ENCODE measurements at places on chromosomes 5 and 9.

DNA sequence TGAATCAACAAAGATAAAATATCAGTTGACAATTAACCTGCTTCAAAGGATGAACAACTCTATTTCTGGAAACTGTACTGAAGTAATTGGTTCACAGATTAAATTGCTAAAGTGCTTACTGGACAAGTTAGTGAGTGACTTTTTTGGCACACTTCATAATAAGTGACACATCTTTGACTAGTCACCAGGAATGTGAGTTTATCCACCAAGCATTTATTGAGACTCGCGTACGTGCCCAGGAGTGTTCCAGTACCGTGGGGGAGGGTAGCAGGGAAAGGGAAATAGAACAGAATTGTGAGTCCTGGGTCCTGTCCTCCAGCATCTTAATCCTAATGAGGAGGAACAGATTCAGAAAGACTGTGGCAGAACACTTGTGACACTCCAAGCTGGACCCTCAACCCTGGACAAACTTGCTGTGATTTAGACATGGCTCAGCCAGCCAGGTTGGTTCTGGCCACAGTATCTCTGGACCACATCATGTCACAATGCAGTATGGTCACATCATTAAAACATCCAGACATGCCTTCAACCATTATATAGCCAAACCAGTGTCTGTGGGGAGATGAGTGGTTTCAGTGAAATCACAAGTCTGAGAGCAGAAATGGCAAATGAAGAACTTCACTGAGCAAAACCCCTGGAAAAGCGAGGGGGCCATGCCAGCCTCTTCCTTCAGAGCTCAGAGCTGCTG lies 623.1 kb downstream of the BNC2 start:
- peak; percentile 83 for DNase-seq

DNA sequence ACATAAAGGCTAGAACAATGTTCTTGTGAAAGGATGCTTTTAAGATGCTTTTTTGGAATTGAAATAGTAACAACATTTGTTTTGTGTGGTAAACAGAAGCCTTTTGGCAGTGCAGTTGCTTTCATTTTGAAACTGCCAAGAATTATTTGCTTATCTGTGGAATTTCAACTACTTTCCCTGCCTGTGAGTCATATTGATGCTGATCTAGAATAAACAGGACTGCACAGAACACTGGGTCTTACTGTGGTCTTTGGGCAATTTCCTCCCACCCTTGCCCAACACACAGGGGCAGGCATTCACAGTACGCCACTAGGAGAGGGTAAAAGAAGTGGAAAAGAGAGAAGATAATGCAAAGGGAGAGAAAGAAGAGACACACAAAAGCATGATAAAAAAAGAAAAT lies 483.7 kb downstream of the ELAVL2 start:
- peak; percentile 21 for DNase-seq

DNA sequence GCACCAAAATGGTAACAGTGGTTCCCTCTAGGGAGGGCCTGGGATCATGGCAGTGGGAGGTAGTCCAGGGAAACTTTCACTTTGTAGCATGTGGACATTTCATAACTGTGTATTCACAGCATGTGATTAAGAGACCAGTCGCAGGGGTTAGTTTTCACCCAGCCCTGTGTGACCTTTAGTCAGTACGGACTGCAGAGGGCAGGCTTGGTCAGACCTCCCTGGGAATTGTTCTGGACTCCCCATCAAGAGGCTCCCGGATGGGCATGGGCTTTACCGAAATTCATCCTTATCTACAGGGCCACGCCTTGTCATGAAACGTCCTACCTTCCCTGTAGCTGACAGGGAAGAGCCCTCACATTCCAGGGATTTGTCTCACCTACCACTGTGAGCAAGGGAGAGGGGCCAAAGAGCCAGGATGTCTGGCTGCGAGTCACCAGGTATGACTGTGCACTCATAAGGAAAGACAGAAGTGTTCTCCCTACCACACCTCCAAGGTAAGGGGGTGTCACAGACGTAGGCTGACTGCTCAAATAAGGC lies 19.9 kb downstream of the GPX3 start:
- no peak for DNase-seq

GRCh38 chr5:178454821-178455479 lies 135.2 kb downstream of the COL23A1 start:
- no peak for DNase-seq

DNA sequence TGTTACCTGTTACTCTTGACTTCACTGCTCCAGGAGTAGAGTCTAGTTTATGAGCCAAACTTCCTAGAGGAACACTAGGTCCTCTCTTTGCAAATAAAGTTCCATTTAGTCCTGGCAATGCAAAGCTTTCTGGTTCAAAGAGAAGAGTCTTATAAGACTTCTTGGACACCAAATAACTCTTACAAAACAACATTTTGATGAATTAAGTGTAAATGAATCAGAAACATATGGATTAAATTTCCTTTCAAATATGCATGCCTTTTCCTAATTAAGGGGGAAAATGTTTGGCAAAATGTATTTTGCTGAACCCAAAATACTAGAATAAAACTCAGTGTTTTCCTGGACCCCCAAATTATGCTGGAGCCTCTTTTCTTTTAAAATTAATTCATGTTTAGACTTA lies 388.0 kb downstream of the FGF10 start:
- no peak for DNase-seq

- peak; percentile 100 for DNase-seq
Observed at GRCh38 chr5:147483961-147484707, 25.7 kb downstream of the DPYSL3 start.
